Suprapubic skin (tissue), 4 donors: ENCODE measurements at places on chromosomes 16 and 17.

DNA sequence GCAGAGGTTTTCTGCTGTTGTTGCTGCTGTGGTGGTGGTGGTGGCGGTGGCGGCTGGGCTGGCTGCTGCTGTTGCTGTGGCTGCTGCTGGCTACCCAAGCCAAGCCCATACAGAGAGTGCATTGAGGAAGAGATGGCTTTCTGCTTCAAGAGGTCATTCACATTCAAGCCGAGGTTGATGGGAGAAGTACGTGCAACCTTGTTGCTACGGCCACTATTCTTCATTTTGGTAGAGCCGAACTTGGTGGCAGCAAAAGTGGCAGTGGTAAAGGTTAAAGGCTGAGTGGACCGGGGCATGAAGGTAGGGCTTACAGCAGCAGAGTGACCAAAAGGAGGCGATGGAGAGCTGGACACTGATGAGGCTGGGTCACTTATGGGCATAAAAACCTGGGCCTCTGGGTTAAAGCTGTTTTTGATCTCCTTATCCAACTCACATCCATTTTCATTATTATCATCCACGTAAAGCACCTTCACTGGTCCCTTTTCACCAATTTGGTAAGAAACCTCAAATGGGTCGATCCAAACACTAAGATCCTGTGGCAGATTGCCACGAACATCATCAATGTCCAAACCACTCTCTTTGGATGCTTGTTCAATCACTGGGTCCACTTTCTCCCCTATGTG, 2.8 kb downstream of the TOB1 start:
- DNase-seq, result no peak

GRCh38 chr16:67052399-67052798, 23.4 kb downstream of the CBFB start:
- no peak for DNase-seq

GRCh38 chr16:14249291-14250032, 178.3 kb downstream of the MRTFB start:
- no peak for DNase-seq

- no peak for DNase-seq
These were observed 454.3 kb upstream of the EEF2KMT start for GRCh38 chr16:5551909-5552308.

DNA sequence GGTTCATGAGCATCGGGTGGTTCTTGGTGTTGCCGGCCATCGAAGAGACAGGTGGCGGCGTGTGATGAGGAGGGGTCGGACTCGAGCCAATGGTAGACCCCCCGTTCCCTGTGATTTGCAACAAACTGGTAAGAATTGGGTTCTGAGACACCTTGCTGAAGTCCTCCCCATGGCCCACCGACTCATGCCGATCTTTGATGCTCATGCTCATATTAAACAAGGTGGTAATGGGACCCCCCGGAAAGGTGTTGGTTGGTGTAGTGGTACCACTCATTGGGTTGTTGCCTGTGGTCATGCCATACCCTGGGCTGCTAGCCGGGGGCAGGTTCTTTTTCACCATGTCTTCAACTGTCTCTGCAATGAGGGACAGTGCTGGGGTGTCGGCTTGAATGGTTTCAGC, 8.9 kb upstream of the FBXL20 start:
- no peak for DNase-seq
